AG10803 (cell line): ENCODE measurements at places on chromosomes 7 and 10.

- DNase-seq = no peak
These were observed 24.5 kb downstream of the RNF32 start for GRCh38 chr7:156665101-156665500.

- DNase-seq = peak; percentile 35
These were observed 268.6 kb downstream of the HGF start for GRCh38 chr7:81501220-81501619.

DNA sequence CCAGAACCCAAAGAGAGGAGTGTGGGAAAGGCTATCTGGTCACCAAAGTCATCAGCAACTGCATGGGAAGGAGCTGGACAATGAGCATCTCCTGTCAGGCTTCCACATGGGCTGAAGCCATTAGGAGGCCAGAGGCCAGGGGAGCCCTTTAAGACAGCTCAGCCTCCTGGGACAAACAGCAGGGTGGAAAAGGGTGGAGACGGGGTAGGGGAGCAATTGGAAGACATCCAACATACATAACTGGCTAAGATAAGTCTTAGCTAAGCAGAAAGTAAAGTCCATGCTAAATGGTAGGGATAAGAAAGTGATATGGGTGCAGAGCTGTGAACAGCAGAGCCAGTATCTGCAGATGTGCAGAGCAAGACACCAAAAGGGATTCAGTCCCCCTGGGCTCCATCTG is 1.5 kb upstream of the OAT start:
- no peak for DNase-seq

GRCh38 chr10:19628767-19629560 is 187.3 kb upstream of the PLXDC2 start:
- peak; percentile 7 for DNase-seq

DNA sequence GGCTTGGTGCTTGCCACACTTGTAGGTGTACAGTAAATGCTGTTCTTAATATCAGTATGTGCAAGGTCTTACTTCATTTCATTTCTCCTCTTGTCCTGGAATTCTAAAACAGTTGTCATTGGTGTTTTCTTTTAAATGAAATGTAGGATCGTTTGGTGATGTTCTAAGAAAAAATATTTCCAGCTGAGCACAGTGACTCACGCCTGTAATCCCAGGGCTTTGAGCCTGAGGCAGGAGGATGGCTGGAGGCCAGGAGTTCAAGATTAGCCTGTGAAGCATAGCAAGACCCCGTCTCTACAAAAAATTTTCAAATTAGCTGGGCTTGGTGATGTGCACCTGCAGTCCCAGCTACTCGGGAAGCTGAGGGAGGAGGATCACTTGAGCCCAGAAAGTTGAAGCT is 32.6 kb upstream of the ELN start:
- DNase-seq = peak; percentile 83

- DNase-seq = no peak
These were observed 25.7 kb upstream of the FAM133B start for GRCh38 chr7:92615861-92616260.

DNA sequence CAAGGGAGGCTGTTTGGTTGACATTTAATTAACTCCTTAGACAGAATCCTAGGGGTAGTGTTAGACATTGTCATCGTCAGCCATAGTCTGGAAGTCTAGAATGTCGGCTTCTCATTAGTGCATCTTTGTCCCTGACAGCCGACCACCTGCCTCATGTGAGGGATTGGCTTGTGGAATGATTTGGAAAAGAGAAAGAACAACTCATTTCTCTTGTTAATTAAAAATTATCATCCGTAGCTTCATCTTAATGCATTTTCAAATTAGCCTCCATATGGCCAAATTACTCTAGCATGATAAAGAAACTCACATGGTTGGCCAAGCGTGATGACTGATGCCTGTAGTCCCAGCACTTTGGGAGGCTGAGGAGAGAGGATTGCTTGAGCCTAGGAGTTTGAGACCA is 97.7 kb upstream of the PARD3 start:
- no peak for DNase-seq
